Type B pancreatic cell (in vitro differentiated cells): ENCODE measurements at places on chromosomes 4 and X.

DNA sequence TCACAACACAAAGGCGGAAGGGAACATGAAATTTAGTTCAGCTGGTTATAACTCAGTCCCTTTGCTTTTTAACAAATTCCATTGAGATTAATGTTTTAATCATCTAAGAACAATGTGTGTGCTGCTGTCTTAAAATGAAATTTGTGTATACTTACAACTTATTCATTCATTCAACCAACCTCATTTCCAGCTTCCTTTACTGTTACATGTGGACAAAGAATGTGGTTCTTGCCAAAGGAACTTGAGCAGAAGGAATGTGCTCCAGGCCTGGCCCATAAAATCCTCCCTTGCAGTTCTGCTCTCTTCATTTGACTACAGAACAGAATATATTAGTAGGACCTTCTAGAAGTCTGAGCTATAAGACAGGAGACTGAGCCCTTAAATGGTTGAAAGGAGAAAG, 176.8 kb upstream of the GLRA2 start:
- no peak for DNase-seq

- peak; percentile 57 for DNase-seq
These were observed 22.2 kb downstream of the HMX1 start for GRCh38 chr4:8849266-8850073.

DNA sequence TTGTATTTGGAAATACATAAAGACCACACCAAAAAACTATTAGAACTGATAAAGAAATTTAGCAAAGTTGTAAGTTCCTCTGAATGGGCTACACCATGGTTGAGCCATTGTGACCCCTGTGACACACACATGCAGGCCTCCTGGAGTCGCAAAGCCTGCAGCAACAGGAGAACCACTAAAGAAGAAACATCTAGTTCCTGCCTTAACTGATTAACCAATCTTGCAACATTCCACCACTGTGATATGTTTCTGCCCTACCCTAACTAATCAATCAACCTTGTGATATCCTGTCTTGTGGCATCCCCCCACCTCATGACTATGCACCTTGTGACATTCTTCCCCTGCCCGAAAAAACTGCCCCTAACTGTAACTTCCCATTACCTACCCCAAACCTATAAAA, 401.8 kb downstream of the PRDM5 start:
- no peak for DNase-seq

DNA sequence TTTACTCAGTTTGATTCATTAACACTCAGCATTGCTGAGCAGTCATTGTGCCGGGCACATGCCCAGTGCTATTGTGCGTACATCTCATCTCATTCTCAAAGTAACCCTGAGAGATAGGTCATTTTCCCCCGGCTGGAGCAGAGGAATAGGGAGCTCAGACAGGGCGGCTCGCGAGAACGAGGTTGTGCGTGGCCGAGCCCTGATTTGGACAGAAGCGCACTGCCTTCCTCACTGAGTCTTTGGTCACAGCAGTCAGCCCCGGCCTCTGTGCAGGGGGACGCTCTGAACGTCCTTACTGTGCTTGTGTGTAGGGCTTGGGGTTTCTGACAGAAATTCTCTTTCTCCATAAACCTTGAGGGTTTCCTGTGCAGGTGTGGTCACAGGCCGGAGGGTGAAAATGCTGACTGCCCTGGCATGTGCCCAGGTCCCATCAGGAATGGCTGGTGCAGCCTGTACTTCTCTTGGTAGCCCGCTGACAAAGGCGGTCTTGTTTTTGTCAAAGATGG, 39.5 kb downstream of the NOP14 start:
- no peak for DNase-seq
